ENCODE measurements at places on chromosomes 4 and X. TPM values are rescaled to one million over a fixed set of nuclear protein-coding genes. Genes with fewer than 3 reads are reported as not detected.
A peak's percentile ranks its signal among the peaks of the same experiment; 100 is the strongest.

GRCh38 chr4:142353149-142353738, 492.9 kb downstream of the INPP4B start:
- DNase-seq: no peak

DNA sequence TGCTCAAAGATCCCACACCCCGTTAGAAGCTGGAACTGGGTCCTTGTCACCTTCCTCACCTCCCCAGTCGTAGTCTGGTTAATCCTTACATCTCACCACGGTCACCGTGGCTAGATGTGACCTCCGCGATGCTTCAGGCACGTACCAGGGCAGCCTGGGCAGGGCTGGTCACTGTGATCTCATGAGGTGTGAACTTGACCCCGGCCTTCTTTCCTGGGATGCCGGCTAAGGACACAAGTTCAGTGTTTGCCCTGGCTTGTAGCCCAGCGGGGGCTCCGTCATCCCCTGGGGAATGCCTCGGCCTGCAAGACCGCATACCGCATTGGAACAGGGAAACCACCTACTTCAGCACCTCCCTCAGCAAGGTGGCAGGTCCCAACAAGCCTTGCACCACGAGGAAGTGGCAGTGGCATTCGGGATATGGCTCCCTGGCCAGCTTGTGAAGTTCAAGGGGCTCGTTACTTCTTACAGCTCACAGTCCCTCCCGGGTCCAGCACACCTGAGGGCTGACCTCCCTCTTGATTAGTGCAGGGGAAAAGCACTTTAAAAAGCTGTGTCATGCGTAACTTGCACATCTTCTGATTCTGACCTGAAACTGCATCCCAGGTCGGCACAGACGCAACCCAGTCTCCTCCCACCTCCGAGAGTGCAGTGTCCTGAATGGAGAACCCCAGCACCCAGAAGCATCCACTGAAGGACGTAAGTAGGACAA, 25.9 kb downstream of the NOP14 start:
- peak; percentile 67 for DNase-seq

DNA sequence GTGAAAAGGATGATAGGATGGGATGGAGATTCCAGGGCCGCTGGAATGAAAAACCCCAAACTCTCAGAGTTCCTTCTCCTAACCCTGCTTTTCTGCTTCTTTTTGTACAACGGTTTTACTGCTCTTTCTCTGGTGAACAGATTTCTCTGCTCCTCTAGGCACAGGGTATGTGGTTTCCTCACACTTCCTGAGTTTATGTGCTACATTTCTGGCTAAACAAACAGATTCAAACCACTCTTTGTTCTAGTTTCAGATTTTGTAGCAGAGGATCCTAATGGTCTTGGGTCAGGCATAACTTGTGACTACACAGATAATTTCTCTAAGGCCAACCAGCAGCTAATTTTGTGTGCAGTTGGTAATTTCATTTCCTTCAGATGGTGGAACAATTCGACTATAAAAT, 52.6 kb downstream of the OSTC start:
- DNase-seq: no peak

- no peak for DNase-seq
Observed at GRCh38 chr4:130675266-130675665, 1579.3 kb downstream of the C4orf33 start.

DNA sequence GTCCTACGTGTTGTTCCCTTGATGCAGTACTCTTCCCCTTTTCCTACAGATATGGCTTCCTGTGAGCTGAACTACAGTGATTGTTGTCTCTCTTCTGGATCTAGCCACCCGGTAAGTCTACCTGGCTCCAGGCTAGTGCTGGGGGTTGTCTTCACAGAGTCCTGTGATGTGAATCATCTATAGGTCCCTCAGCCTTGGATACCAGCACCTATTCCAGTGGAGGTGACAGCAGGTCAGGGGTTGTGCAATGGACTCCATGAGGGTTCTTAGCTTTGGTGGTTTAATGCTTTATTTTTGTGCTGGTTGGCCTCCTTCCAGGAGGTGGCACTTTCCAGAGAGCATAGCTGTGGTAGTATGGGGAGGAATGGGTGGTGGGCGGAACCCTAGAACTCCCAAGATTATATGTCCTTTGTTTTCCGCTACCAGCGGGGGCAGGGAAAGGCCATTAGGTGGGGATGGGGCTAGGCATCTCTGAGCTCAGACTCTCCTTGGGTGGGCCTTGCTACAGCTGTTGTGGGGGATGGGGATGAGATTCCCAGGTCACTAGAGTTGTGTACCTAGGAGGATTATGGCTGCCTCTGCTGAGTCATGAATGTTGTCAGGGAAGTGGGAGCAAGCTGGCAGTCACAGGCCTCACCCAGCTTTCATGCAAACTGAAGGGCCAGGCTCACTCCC, 121.4 kb upstream of the ANKRD50 start:
- no peak for DNase-seq

DNA sequence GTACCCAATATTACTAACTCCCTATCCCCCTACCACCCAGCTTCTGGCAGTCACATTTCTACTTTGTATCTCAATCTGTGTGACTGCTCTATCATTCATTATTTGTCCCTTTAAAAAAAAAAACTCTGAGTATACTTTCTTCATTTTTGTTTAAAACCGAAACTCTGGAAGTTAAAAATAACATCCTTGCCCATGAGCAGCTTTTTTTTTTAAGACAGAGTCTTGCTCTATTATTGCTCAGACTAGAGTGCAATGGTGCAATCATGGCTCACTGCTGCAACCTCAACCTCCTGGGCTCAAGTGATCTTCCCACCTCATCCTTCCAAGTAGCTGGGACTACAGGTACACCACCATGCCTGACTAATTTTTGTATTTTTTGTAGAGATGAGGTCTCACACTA, 15.8 kb downstream of the UBE2K start:
- no peak for DNase-seq

DNA sequence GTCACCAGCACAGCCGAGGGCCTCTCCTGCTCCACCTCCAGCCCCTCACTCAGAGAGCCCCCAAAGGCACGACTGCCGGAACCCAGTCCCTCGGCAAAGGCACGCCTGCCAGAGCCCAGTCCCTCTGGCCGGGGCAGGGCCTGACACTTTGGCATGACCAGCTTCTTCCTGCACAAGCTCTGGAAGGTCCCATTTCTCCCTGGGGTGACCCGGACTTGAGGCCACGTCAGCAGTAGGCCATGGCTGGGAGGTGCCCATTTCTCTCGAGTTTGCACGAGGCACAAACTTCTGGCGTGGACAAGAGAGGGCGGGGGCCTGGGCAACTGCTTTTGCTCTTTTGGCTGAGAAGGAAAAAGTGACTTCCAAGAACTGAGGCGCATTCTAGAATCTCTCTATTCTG, 62.2 kb upstream of the GPR78 start:
- DNase-seq: no peak

DNA sequence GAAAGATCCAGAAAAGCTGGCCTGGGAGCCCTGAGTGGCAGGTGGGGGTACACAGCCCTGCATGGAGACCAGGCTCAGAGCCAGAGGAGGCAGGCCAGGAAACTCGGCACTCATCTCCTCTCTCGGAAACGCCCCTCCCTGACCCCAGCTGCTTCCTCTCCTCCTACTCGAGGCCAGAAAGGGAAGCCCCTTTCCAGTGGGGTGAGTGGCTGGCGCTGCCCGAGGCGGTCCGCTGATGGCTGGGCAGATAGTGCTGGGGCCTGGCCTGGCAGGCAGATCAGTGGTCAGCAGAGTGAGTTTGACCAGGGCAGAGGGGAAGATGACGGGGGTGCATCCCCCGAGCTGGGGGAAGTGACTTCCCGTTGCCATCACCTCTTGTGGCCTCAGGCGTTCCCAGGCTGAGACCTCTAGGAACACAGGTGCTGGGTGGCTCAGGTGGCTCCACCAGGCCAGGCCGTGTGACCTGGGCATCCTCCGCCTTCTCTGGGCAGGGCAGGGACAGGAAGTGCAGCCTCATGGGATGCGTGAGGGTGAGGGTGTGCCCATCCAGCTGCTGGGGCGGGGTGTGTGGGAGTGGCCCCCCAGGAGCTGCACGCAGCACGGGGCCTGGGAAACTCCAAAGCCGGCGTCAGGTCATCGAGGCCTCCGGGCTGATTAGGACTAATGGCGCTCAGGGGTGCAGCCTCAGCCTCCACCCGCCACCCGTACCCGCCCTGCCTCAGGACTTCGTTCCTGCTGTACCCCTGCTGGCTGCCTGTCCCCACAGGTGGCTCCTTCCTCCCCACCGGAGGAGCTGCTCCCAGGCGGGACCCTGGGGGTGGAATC, 5.7 kb downstream of the SH3BP2 start:
- peak; percentile 91 for DNase-seq

DNA sequence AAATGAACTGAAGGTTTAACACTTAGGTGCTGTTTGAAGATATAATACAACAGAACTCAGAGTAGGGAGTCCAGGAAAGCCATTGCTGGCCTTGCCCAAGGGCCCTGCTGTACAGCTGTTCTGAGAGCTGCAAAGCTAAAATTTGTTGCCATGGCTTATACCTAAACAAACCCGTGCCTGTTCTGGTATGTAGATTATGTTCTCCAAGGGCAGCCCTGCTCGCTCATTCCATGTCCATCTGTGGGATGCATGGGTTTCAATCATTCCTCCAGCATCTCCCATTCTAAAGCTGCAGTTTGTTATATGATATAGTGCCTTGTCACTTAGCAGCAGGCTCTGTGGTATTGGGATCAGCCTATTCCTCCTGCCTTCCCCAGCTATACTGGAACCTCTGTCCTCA, 80.8 kb upstream of the BMPR1B start:
- no peak for DNase-seq

DNA sequence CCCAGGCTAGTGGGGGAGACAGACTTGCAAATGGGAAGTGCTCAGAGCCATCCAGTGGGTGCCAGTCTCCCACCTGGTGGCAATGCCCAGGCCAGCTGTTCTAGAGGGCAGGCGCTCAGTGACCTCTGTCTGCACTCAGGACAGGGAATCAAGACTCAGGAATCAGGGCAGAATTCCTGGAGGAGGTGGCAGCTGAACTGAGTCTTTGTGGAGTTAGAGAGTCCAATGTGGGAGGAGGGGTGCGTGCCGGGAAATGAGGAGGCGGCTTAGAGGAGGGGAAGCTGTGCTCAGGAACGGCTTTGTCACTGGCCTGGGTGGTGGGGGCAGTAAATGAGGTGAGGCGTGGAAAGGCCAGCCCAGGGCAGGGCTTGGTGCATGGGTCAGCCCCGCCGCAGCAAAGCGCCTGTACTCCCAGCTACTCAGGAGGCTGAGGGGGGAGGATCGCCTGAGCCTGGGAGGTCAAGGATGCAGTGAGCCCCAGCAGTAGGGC, 31.3 kb upstream of the SORCS2 start:
- DNase-seq: no peak

- DNase-seq: no peak
Observed at GRCh38 chr4:83036991-83037665, 2.1 kb downstream of the COPS4 start.

- DNase-seq: no peak
Observed at GRCh38 chr4:109912706-109913595, at the start of gene EGF. Gene EGF (plus strand): TSS chr4:109912883. CDS start chr4:109913336, 453 bp downstream.

GRCh38 chrX:123860983-123861382, 1.1 kb downstream of the XIAP start:
- no peak for DNase-seq

DNA sequence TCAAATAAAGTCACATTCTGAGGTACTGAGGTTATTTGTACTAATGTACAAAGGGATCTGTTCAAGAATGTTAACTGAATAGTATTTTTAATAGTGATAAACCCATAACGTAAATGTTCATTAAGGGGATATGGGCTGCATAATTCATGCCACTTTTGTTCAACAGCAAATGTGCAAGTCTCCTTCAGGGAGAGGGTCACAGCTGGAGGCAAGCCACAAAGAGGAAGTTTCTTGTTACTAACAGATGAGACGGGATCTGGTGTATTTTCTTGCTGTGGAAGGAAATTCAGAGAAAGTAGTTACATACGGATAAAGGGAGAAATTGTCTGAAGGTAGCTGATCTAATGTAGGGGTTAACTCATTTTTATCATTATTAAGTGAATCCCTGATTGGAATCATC, 10.0 kb downstream of the ZFP42 start:
- no peak for DNase-seq

DNA sequence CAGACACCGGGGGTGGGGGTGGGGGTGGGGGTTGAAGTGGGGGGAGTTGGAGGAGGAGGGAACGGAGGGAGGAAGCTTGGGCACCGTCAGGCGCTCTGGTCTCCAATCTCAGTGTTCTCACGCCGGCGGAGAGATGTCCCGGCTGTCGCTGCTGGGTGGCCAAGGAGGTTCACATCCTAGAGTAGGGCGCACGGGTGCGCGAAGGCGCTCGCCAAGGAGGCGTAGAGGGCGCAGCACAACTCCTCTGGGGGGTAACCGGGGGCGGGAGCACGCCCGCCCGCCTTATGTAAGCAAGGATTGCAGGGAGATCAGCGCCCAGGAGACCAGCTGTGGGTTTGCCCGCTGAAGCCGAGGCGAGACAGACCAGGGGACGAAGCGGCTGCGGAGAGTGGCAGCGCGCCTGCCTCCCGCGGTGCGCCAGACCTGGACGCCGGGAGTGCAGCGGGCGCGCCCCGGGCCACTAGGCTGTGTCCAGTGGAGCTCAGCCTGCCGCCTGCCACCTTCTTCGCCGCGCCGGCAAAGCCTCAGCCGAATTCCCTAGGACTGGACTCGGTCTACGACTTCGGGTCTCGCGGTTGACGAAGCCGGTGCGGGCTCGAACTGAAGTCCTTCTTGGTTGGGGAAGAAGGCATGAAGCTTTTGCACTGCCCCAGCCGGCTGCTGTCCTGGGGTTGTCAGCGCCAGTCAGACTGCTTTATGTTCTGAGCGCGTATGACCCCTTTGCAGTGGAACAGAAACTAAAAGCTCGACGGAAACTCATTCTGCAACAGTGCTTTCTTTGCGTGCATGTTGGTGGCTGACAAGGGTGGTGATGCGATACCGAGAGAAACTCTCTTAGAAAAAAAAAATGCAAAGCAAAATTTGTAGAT, 707 bp upstream of the UNC5C start:
- DNase-seq: peak; percentile 84

- DNase-seq: no peak
Observed at GRCh38 chrX:50108264-50108663, 92.5 kb downstream of the AKAP4 start.

DNA sequence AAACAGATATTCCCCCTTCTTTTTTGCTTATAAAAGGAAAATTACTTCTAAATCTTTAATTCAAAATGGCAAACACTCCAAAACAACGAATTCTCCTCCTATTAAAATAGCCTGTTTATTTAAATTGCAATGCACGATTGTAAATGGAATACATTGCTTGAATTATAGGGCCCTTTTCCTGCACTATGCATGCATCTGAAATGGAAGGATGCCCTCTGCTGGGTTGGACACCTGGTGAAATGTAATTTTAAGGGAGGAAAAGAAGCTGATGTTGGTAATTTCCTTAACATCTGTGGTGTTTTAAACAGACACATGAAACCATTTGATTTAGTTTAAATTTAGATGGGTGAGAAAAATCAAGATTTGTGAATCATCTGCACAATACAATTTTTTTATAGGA, 72.8 kb downstream of the GRXCR1 start:
- no peak for DNase-seq

GRCh38 chr4:41154814-41155177, 59.5 kb downstream of the APBB2 start:
- DNase-seq: no peak

- no peak for DNase-seq
Observed at GRCh38 chr4:88705805-88706492, 8.3 kb upstream of the NAP1L5 start.

- DNase-seq: no peak
Observed at GRCh38 chr4:61723492-61723891, 523.4 kb downstream of the ADGRL3 start.

GRCh38 chr4:6278801-6279197, 9.1 kb downstream of the WFS1 start:
- DNase-seq: peak; percentile 71

Gene NPY1R
- 0.46 TPM for total RNA-seq

Gene CITED1
- total RNA-seq: not detected

Gene GPRASP2
- 10.3 TPM for total RNA-seq

Gene HSFX1
- 1.7 TPM for total RNA-seq

Gene KLF8
- 3.1 TPM for total RNA-seq

Gene NIPAL1
- total RNA-seq: 0.70 TPM

Gene UGT2A1
- not detected for total RNA-seq

Gene CCDC160
- not detected for total RNA-seq

Gene FMR1NB
- not detected for total RNA-seq

Data from Right ventricle myocardium inferior (tissue), 1 donor.